ENCODE measurements at places on chromosomes 5 and 9.

- DNase-seq = no peak
These were observed 367.2 kb downstream of the OSTF1 start for GRCh38 chr9:75455444-75455921.

- no peak for DNase-seq
These were observed 55.3 kb downstream of the LIX1 start for GRCh38 chr5:97087138-97087537.

- DNase-seq = no peak
These were observed 77.3 kb upstream of the ATP10B start for GRCh38 chr5:160929360-160929759.

- no peak for DNase-seq
These were observed 39.1 kb upstream of the GZMA start for GRCh38 chr5:55063220-55063863.

- no peak for DNase-seq
These were observed 94.3 kb upstream of the CPEB4 start for GRCh38 chr5:173793648-173794548.

- DNase-seq = no peak
These were observed 90.3 kb downstream of the ANKRD55 start for GRCh38 chr5:56142614-56143372.

- DNase-seq = no peak
These were observed 42.6 kb downstream of the GAPVD1 start for GRCh38 chr9:125304273-125304672.

DNA sequence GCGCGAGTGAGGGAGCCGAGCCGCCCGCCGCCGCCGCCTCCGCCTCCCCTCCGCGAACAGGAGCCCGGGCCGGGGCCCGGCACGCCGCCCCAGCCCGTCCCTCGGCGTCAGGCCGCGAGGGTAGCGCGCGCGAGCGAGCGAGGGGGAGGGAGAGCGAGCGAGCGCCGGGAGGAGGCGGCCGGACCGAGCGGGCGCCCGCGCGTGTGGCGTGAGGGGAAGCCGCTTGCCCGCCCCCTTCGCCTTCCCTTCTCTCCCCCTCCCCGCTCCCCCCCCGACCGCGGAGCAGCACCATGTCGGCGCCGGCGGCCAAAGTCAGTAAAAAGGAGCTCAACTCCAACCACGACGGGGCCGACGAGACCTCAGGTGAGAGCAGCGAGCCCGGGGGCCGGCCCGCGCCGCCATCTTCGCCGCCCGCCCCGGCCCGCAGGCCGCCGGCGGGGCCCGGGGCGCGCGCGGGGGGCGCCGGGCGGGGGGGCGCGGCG, 312 bp downstream of the SET start:
- peak; percentile 66 for DNase-seq

DNA sequence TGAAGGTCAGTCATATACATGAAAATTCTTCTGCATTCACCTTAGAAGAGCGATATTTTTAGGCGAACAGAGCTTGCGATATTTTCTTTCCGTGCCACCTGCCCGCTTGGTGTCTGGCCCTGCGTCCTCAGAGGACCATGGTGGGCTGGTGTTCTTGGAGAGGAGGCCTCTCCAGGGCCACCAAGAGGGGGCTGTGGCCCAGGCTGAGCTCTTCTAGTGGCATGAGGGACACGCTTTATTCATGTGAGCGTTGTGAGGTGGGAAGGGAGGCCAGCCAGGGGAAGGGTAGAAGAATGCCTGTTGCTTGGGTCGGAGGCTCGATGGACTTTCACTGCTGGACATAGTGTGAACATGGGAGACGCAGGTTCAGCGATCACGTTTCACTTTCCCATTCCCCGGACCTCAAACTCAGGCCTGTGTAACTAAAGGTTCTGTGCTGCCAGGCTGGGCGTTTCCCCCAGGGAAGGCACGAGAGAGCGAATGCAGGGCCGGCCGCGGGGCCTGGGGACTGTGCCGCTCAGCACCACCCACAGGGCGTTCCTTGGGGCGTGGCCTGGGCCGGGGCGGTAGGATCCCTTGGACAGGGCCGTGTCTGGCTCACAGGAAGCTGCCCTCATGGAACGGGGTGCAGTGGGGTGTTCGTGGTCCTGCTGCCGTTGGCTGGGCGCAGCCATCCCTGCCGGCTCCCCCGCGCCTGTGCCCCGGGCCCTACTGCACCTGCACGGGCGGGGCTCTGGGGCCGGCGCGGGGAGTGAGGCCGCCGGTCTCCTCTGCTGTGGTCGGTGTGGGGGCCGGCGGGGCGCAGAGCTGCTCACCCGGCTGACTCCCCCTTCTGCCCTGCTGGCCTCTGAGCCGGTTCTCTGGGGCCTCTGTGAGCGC, 40.7 kb upstream of the CLPTM1L start:
- peak; percentile 25 for DNase-seq

GRCh38 chr9:107948086-107948485, 458.5 kb upstream of the KLF4 start:
- DNase-seq = no peak

DNA sequence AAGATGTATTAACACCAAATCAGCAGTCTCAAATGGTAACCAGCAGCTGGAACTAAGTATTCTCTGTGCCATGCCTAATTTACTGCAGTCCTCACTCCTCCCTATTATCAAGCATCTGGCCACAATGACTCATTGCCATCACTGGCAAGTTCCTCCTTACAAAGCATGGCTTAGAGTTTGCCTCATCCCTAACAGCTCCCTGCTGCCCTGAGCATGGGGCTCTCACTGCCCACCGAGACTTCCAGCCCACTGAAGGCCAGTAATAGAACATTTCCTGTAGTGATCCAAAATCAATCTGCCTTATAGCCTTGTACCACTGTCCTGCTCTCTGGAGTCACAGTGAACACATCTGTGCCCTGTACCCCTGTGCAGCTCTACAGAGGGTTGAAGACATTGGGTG, 211.9 kb upstream of the TRIM32 start:
- DNase-seq = no peak

- no peak for DNase-seq
These were observed 21.2 kb downstream of the GAS1 start for GRCh38 chr9:86926145-86926544.

- DNase-seq = no peak
These were observed 51.1 kb upstream of the ORM1 start for GRCh38 chr9:114271556-114272510.

DNA sequence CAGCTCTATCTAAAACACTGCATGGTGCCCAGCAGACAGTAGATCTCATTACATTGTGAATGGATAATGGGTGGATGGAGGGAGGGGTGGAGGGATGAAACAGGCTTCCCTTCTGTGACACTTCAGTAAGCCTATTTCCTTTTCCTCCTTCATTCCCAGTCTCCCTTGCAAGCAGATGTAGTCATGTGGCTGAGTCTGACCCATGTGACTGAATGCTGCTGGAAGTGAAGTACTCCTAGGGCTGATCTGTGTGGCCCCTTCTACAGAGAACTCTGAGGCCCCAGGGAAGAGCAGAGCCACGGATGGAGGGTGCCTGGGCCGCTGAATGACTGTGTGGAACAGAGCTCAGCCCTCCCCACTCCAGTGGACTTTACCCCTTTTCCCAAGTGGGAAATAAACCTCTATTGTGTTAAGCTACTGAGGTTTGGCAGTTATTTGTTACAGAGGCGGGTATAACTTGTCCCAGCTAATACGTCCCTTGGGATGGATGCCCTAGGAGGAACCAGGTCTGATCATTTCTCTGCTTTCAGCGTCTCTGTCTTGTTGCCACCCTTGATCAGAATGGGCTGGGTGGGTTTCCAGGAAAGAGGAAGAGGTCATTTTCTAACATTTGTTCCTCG, 176.1 kb upstream of the MVB12B start:
- DNase-seq = no peak

DNA sequence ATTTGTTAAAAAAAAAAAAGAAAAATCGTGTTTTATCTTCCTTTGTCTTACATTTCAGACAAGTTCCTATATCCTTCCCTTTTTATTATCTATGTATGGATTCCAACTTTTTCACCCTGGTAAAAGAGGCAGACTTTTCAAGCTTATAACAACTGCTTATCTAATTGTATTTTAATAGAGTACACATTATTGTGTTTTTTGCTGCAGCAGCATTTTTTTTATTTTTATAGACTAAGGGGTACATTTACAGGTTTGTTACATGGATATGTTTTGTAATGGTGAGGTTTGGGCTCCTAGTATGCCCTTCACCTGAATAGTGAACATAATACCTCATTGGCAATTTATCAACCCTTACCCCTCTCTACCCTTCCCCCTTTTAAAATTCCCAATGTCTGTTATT, 195.0 kb upstream of the RGMB start:
- DNase-seq = no peak

GRCh38 chr9:137421838-137422603, 941 bp downstream of the EXD3 start:
- DNase-seq = no peak

- DNase-seq = no peak
These were observed 39.4 kb downstream of the LYRM7 start for GRCh38 chr5:131210151-131210510.

DNA sequence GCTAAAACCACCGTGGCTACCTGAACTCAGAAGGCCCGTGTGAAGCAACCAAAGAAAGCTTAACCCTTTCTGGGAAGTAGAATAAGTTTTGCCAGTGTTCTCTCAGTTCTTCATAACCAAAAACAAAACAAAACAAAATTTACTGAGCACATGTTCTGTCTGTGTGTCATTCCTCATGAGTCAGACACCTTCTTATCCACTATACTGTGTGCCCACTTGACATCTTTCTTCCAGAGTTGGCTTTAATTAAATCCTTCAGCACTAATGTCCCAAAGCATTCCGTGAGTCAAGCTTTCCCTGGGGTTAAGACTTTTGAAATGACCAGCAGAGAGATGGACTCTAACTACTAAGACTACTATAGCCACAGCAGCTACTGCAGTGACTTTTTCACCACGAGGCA, 61.3 kb downstream of the GLIS3 start:
- no peak for DNase-seq

GRCh38 chr9:102273952-102274351, 535.5 kb upstream of the GRIN3A start:
- DNase-seq = no peak

- no peak for DNase-seq
These were observed 14.3 kb downstream of the ATPSCKMT start for GRCh38 chr5:10235350-10235749.

DNA sequence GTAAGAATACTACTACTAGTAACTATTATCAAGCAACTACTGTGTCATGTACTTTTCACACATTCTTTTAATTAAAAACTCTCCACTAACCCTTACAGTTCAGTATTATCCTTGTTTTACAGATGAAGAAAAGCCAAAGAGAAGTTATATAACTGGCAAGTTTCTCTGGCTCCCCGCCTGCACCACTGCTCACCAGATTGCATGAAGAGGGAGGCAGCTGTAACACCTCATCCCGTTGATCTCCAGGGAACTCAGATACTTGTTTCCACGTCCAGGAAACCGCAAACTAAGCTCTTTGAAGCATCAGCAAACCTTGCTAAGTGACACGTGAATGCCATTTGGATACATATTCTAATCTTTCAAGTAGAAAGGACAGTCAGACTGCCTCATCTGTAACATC, 70.3 kb downstream of the RIGI start:
- DNase-seq = no peak

GRCh38 chr9:122949696-122950095, 8.9 kb downstream of the RABGAP1 start:
- no peak for DNase-seq

GRCh38 chr9:2050236-2050635, 35.1 kb downstream of the SMARCA2 start:
- DNase-seq = no peak

GRCh38 chr9:33703430-33704102, 91.8 kb upstream of the PRSS3 start:
- DNase-seq = no peak

DNA sequence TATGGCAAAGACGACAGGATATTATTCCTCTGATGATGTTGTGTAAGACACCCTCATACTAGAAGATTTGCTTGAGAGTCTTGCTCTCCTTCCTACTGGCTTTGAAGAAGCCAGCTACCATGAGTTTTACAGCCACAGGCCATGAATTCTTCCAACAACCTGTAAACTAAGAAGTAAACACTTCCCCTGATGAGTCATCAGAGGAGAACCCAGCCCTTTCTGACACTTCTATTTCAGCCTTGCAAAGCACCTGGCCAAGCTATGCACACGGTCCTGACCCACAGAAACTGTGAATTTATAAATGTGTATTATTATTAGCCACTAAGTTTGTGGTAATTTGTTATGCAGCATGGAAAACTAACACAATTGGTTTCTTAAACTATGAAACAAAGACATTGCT, 288.8 kb upstream of the ADAMTSL1 start:
- DNase-seq = no peak

GRCh38 chr5:74056789-74057164, 430.8 kb downstream of the ARHGEF28 start:
- no peak for DNase-seq

DNA sequence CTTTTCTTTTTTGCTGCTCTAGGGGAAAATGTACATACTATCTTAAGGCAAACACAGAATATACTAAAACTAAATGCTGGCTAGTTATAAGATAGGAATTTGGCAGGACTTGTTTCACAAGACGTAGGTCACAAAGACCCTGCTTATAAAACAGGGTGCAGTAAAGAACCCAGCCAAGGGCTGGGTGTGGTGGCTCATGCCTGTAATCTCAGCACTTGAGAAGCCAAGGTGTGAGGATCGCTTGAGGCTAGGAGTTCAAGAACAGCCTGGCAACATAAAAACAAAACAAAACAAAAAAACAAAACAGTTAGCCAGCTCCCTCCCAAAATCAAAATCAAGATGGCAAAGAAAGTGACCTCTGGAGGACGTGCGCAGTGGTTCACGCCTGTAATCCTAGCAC, 49.5 kb upstream of the DENND4C start:
- no peak for DNase-seq

GRCh38 chr9:135332979-135333748, 146.4 kb upstream of the PPP1R26 start:
- DNase-seq = no peak

GRCh38 chr9:112861638-112862555, 28.8 kb downstream of the SLC46A2 start:
- DNase-seq = peak; percentile 23

DNA sequence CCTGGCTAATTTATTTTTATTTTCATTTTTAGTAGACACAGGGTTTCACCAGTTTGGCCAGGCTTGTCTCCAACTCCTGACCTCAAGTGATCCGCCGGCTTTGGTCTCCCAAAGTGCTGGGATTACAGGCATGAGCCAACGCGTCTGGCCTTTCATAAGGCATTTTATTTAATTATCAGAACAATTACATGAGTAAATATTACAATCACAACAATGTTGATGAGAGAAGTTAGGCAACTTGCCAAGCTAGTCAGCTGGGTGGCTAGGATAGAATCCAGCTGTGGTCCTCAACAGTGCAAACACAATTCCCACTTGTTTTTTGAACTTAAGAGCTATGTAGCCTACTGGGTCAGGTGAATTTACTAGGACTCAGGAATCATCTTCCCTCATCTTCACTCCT, 22.0 kb downstream of the C9orf57 start:
- DNase-seq = no peak

GRCh38 chr5:116355819-116356601, 218.6 kb downstream of the SEMA6A start:
- no peak for DNase-seq

GRCh38 chr9:132769906-132770769, 99.9 kb downstream of the GTF3C4 start:
- peak; percentile 25 for DNase-seq

GRCh38 chr5:38433160-38433861, 123.1 kb downstream of the LIFR start:
- DNase-seq = no peak

Data from substantia nigra (tissue), 51 donors.